ENCODE measurements at places on chromosomes 16 and 17.
A peak's percentile ranks its signal among the peaks of the same experiment; 100 is the strongest.

DNA sequence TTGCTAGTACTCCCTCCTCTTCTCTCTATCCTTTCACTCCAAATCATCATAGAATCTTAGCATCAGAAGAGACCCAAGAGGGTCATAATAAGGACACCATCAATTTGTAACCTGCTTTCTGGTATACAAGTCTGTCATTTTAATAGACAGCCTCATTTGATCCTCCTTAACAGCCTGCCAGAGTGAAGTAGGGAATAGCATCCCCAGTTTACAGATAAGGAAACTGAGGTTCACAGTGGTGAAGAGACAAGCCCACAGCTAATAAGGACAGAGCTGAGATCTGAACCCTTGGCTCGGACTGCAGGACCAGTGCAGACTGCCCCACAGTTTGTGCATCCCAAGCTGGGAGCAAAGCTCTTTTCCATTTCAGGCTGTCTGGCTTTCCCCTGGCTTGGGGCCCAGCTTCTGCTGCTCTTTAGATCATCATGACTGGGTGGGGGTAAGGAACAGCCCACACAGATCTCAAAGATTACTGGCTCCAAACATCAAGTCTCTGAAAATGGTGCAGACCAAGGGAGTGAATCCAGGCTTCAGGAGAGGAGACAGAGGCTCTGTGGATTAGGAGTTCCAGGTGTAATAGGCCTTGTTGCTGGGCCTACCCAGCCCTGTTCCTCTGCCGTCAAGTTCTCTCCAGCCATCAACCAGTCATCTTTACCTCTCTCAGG, 10.3 kb upstream of the IGFBP4 start:
- peak; percentile 81 for DNase-seq

DNA sequence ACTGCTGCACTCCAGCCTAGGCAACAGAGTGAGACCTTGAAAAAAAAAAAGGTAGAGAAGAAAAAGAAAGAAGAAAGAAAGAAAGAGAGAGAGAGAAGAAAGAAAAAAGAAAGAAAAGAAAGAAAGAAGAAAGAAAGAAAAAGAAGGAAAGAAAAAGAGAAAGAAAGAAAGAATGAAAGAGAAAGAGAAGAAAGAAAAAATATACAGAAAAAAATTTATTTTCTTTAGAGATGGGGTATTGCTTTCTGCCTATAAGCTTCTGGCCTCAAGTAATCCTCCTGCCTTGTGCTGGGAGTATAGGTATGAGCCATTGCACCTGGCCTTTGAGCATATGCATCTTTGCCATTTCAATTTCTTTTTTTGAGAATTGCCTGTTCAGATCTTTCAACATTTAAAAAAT, 156.8 kb downstream of the IRX3 start:
- DNase-seq, result no peak

DNA sequence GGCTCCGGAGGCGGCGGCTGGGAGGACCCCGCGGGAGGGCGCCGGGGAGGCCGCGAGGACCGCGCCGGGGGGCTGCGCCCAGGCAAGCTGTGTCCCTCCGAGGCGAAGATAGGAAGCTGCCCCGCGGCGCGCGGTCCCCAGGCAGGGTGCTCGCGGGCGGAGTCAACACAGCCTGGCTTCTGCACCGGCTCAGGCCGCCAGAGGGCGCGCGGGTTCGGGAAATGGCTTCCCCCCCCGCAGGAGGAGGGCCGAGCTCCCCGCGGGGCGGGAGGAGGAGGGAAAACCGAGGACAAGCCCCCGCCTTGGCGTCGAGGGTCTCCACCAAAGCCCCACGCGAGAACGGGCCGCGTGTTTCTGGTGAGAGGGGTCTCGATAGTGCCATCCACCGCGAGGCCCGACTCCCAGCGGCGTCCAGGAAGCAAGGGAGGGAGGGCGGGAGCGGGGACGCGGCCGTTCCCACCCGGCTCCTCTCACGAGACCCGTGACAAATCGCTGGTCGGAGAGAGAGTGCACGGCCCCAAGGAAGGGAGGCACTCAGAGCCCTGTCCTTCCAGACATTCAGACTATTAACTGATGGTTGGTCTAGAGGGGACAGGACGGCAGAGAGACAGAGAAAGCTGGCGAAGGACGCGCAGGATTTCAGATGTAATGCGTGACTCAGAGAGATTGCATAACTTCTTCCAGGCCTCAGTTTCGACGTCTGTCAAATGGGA, 64.4 kb upstream of the DNAJA2 start:
- peak; percentile 98 for DNase-seq

GRCh38 chr17:81513753-81514488, 1.3 kb upstream of the ACTG1 start:
- peak; percentile 91 for DNase-seq

DNA sequence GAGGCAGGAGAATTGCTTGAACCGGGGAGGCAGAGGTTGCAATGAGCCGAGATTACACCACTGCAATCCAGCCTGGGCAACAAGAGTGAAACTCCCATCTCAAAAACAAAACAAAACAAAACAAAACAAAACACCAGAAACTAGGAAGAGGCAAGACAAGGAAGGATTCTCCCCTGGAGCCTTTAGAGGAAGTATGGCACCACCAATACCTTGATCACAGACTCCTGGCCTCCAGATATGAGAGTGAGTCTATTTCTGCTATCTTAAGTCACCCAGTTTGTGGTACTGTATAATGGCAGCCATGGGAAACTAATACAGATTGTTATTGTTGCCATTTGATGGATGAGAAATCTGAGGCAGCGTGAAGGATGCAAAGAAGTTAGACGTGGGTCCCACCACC, 14.6 kb upstream of the CPPED1 start:
- DNase-seq, result no peak

- peak; percentile 86 for DNase-seq
These were observed at the start of gene VAT1L for GRCh38 chr16:77788181-77789084. VAT1L (plus strand) TSS chr16:77788564; CDS start chr16:77788683, 119 bp downstream.

DNA sequence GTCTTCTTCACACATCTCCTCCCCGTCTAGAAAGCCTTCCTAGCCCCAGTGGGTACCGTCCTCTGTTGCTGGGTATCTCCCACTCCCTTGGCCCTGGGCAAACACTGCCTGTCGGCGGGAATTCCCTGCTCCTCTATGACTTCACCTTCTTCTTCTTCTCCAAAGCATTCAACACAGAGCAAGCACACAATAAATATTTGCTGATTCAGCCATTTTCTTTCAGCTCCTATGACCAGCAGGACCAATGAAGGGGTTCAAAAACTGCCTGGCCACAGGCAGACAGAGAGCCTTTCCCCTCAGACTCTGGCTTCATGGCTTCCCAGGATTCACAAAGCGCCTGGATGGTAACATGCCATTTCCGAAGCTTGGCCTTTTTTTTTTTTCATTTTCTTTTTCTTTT, 53.2 kb upstream of the ADCY9 start:
- DNase-seq, result peak; percentile 44

DNA sequence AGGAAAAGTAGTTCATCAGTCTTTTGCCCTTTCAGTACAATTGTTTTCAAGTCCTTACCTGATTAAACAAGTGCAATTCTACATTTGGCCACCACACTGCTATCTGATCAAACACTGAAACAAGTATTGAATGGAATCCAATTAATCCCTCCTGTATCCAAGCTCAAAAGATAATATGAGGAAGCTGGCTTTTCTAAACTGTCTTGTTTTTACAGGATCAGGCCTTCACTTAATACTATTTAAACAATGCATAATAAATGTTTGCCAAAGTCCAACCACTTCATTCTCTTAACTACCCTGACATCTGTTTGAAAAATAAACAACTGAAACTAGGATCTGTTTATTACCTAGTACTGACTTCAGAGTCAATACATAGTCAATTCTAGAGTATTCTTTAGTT, 131.6 kb downstream of the MRTFB start:
- no peak for DNase-seq

DNA sequence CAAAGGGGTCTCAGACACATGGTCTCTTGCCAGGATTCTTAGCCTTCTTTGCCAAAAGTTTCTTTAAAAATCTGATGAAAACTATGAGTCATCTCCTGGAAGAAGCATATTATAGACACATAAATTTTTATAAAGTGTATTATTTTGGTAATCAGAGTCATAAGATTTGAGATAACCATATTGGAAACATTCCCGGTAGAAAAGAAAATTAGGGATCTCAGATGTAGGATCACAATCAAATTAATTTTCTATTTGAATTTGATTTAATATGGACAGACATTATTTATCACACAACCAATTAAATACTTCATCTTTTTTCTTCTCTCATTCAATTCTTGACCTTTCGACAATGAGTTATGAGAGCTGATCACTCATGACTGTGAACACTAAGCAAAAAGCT, 347.7 kb upstream of the CDH8 start:
- DNase-seq, result no peak

GRCh38 chr17:42311240-42312034, 23.1 kb downstream of the STAT5A start:
- peak; percentile 91 for DNase-seq

- no peak for DNase-seq
These were observed 22.1 kb upstream of the GNA13 start for GRCh38 chr17:65078441-65079160.

DNA sequence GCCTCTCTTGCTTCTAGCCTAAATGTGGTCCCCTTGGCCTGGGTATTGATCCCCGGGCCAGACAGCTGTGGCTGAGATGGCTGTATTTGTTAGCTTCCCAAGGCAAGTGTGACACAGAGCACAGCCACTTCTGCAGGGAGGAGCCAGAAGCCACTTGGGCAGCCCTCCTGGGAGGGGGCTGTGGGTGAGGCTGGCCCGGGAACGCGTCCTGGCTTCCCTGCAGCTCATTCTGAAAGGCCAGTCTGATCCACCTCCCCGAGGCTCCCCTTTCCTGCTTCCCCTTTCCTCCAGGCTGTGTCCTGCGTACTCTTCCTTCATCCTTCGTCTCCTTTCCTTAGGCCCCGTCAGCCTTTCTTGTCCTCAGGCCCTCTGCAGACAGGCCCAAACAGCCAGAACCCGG, 8.0 kb downstream of the SERPINF2 start:
- DNase-seq, result no peak

DNA sequence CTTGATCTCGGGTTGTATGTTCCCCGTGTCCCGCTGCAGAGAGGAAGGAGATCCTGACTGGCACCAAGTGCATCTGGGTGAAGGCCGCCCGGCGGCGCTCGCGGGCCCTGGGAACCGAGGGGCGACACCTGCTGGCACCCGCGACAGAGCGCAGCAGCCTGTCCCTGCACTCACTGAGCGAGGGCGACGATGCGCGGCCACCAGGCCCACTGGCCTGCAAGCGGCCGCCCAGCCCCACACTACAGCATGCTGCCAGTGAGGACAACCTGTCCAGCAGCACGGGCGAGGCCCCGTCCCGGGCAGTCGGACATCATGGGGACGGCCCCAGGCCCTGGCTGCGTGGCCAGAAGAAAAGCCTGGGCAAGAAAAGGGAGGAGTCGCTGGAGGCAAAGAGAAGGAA, 7.5 kb downstream of the BTBD17 start:
- DNase-seq, result peak; percentile 62

DNA sequence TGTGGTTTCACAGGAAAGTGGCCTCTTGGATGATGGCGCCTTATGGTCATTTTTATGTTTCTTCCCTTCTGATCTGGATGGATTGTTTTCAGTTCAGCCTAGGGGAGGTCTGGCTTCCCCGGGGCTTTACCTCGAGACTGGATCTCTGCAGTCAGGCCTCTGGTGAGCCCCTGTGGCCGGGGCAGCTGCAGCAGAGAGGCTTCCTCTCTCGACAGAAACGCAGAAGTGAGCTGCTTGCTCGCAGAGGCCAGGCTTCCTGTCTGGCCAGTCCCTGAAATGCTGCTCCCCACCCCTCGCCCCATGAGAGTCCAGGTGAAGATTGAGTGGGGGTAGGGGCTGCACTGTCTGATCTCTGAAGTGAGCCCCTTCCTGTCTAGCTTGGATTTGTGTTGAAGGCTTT, 44.0 kb downstream of the PLCG2 start:
- DNase-seq, result peak; percentile 66

DNA sequence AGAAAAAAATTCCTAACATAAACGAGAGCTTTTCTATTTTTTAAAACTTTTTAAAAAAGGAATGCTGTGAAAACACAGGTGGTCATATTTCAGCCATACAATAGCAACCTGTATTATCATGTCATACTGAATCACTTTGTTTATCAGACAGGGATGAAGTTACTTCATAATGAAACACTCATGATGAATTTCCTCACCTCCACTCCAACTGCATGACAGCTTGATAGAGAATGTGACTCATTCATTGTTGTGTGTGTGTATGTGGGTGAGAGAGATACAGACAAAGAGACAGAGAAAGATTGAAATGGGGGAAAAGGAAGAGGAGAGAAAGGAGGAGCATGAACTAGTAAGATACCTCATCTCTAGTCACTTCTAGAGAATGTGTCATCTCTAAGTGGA, 109.0 kb downstream of the SYCE1L start:
- DNase-seq, result no peak

DNA sequence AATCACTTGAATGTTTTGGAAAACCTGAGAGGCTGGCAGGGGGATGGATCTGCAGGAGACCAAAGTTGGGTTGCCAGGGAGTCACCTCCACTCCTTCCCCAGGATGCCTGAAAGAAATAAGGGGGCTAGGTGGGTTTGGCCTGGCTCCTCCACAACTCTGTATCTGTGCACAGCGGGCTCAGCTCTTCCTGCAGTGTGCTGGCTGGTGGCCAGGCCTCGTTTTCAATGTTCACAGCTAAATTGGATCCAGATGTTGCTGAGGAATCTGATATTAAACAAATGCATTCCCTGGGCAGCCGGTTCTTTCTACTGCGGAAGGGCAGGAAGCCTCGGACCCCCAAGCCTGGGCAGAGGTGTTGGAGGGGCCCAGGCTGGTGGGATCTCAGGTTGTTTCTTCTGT, 106.2 kb downstream of the N4BP1 start:
- DNase-seq, result peak; percentile 68

- DNase-seq, result no peak
These were observed 346.6 kb downstream of the SNX29 start for GRCh38 chr16:12323007-12323758.

DNA sequence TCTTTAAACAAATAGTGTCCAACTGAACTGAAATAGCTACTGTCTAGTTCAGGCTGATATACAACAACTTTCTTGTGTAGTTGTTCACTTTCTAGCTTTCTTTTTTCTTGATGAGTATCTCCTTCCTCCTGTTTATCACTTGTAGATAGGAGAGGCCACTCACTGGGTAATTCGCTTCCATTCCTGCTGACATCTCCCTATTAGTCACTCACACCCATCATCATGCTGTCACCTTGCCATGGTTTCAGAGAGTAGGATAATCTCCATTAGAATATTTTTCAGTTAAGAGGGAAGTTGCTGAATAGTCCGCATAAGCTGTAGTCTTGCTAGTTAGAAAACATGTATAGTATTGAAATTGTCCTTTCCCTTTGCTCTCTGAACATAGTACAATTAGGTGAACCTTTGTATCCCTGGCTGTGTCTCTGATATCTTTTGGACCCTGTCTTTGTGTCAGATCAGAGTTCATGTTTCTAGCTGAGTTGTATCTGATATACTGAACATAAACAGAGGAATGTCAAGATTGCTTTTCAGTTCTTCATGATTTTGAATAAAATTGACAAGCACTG, 64.4 kb upstream of the RASL10B start:
- no peak for DNase-seq
